Left lung (tissue), 14 donors: ENCODE measurements at places on chromosomes 2 and 18.

GRCh38 chr2:162492225-162492624, 148.3 kb downstream of the GCA start:
- no peak for DNase-seq

- no peak for DNase-seq
Measured at GRCh38 chr18:59900222-59901128, 679 bp downstream of the PMAIP1 start.

- no peak for DNase-seq
Measured at GRCh38 chr2:64876137-64876647, 113.0 kb upstream of the SLC1A4 start.

DNA sequence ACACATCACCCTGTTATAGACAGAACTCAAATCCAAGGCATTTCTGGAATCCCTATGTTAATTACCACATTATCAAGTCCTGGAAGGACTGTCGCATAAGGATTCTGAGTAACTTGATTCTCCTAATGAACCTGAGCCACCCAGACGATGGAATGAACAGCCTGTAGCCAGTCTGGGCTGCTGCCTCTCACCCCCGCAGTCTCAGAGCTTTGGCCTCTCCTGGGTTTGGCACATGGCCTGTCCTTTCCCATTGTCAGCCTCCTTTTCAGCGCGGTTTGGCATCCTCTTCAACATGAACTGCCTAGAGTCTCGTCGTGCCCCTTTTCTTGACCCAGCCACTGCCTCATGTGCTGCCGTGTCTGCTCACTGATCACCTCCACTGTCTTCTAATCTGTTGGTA, 147.6 kb downstream of the SLC8A1 start:
- no peak for DNase-seq

DNA sequence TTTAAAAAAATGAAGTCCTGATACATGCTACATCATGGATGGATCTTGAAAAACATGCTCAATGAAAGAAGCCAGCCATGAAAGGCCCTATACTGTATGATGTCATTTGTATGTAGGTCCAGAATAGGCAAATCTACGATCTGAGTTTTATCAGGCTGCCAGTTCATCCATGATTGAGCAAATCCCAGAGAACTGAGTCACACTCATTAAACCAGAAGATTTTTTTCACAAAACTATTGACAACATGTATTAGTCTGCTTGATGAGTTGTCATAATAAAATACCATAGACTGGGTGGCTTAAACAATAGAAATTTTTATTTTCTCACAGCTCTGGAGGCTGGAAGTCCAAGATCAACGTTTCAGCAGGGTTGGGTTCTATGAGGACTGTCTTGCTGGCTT, 130.7 kb downstream of the MREG start:
- no peak for DNase-seq

DNA sequence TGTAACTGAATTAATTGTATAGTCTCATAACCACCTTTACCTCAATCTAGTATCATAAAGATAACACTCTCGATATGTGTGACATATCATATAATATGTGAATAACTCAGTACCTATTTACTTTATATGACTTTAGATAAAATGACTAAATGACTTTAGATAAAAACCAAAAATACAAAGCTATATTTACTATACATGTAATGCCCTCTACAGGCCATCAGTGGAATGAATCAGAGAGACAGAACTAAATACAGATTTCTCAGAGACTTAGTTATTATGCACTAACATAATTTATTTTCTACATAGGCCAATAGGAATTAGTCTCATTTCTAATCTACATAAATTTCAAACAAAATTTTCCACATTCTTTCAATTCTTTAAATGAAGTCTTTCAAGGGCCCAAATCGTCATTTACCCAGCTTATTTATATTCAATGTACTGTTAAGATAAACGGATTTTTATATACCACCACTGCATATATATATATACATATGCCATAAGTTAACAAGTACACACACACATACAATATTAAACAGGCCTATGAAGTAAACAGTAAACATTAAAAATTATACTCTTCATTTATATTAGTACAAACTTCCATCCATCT, 219.9 kb downstream of the EXOC6B start:
- DNase-seq, result no peak

DNA sequence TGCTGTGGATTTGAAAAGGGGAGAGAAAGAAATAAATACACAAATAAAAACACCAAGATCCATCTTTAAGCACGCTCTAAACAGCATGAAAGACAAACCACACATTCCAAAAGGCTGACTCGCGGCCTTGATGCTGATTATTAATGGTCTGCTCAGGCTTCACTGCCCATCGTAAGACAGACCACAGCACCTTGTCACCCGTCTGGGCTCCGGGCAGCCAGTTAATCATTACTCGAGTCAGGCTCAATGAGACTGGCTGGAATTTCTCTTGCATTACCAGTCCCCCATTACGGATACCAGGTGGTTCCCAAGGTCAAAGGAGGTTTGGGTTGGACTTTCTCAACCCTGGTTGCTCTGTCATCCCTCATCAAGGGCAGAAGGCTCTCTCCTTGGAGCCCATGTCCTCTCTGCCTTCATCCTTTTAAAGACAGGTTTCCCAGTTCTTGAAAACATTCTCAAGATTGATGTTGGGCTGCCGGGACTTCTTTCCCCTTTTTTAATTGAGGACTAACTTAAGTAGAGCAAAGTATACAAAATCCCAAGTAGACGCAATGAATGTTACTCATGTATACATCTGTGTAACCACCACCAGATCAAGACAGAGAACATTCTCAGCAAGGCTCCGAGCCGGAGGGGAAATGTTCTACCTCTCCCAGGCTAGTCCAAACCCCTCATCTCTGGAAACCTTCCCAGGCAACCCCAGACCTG, 8.1 kb downstream of the SMAD7 start:
- no peak for DNase-seq

GRCh38 chr2:197247083-197247482, 63.5 kb downstream of the ANKRD44 start:
- no peak for DNase-seq

DNA sequence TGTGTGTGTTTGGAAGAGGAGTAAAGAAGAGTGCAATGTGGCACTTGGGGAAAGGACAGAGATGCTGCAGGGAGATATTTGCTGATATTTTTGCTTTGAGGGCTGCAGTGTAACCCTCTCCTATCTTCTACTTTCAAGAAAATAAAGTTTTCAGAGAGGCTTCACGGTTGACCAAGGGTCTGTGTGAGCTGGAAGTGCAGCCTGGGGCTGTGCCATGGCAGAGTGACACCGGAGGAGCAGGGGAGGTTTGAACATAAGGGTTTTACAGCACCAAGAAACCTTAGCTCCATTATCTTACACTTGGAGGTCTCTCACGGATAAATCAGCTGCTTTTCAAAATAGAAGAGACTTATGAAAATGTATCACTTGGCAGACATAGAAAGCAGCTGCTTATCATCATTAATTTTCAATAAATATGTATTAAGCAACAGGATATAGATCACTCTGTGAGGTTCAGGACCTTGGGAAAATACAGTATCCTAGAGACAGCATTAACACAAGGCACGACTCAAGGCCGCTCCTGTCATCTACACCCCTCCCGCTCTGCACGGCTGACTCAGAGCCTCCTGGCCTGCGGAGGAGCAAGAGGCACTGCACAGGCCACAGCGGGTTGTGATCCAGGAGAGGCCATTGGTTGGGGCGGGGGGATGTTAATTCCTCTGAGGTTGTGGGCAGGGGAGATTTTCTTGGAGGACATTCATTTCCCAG, 127.8 kb downstream of the COPS8 start:
- peak; percentile 75 for DNase-seq

- DNase-seq, result no peak
Measured at GRCh38 chr18:21701621-21702020, 3.0 kb downstream of the ABHD3 start.

GRCh38 chr18:36316246-36316645, 18.7 kb downstream of the FHOD3 start:
- no peak for DNase-seq

DNA sequence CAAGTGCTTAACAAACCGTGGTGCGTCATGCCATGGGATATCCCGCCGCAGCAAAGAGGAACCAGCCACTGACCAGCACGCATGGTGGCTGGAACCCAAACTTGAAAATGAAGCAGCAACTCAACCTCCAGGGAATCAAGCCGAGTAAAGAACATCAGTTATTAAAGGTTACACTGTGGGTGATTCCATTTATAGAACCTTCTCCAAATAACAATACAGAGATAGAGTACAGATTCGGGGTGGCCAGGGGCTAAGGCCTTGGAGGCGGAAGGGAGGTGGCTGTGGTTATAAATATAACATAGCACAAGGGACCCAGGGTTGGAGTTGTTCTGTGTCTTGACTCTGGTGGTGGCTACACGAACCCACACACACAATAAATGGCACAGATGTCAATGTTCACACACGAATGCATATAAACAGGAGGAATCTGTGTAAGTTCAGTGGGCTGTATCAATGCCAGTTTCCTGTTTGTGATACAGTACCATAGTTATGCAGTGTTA, 123.1 kb downstream of the EIPR1 start:
- DNase-seq, result no peak

GRCh38 chr2:195562570-195563566, 94.2 kb upstream of the SLC39A10 start:
- no peak for DNase-seq

DNA sequence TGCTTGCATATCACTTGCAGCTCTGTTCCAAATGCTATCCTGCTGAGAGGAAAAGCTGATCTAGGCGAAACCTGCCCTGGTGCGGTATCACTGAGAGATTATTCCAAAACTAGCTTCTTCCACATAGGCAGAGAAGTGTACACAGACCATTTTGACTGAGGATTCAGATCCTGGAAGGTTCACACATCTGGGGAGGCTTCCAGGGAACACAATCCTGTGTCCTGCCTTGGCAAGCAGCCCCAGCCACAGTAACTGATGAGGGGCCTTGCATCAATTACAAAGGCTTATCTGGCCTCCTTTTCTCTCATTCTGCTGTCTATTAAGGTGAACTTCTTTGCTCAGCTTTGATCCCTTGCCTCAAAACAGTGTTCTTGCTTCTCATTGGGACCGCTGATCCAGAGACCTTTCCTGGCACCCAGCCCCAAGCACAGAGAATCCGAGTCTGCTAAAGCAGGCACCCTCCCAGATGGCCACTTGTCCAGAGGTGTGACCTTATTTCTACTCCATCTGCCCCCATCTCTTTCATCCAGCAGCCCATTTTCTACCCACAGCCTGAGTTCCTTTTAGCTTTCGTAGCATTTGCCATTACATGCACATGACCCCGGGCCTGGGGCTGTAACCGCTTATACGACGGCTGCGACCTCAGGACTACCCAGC, 52.3 kb upstream of the ZFP36L2 start:
- no peak for DNase-seq

GRCh38 chr18:35189510-35189909, 51.3 kb upstream of the ZNF397 start:
- no peak for DNase-seq

GRCh38 chr2:162243715-162244114, 470 bp upstream of the FAP start:
- DNase-seq, result no peak

DNA sequence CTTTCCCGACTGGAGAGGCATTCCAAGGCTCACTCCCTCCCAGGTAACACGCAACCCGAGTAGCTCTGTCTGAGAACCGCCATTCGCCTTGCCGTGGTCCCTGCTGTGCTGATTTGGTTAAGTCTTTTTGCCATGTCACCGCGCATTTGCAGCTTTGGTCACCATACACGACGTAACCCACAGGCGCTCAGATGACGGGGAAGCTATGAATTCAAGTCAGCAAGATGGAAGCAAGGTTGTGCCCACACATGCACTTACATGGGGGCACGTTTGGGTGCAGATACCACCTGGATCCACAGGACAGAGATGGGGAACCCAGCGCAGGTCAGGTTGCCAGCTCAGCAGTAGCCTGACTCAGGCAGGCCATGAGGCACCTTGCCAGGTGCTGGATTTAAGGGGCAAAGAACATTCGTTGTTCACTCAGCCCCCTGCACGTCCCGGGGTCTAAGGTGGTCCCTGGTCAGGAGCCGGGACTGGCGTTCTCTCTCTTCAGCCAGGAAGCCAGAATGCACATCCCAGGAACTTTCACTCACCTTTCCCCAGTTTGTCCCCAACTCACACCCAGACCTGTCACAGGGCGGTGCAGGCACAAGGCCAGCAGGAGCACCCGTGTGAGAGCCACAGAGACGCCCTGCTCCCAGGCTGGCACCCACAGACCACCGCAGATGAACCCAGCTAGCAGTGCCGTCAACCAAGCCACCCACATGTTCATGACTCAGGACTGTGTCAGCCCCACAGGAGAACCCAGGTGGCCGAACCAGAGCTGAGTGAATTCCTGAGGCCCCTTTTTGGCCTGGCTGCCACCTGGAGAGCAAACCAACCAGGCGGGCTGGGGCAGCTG, 19.9 kb downstream of the SNED1 start:
- DNase-seq, result no peak

DNA sequence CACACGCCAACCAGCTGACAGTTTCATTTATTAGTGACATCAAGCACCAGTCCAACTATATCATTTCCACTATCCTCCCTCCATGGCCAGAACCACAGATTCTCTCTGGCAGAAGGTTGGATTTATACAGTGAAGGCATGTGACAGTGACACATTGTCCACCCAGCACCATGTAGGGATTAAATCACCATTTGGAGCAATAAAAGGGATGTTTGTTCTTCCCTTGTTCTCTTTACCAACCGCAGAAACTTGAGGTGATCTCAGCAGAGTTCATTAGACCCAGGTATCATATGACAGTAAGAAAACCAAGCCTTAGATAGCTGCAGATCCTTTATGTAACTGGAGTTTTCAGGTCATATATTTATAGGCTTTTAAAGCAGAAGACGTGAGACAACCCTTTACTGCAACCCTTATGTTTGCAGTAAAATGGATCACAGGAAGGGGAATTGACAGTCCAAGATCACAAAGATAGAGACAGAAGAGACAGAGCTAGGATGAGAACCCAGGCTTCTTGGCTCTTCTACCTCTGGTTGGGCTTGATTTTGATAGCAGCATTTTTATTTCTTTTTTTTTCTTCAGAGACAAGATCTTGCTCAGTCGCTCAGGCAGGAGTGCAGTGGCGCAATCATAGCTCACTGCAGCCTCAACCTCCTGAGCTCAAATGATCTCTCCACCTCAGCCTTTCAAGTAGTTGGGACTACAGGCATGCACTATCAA, 80.1 kb downstream of the XDH start:
- DNase-seq, result no peak

DNA sequence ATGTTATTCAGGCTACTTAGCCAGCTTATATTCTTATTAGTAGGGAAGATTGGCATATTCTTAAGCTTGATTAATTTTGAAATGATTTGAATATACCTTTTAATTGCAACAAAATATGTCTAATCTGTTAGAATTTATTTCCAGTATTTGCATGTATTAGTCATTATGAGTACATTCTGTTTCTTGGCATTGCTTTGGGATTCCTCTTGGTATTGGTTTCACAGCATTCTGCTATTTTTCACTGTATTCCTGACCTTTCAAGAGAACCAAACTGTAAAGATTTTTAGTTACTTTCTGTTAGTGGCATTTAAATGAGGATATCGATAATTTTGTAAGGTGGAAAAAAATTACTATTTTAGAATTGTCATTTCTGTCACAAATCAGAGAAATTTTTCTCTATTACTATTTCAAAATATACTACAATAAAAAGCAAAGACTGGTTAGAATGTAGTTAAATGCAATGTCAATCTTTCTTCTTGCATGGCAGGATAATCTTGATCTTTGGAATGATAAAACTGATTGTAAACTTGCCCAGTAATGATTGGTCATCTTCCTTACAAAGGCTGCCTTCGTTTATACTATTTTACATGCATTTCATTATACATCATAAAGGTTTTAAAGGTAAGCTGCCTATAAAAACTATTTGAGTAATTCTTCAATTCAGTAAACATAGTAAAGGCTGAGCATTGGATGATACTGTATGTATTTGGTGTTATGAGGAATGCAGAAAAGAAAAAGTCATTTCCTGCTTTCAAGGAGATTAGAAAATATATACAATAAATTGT, 86.1 kb downstream of the SLC4A10 start:
- DNase-seq, result no peak
